Motor neuron (in vitro differentiated cells): ENCODE measurements at places on chromosomes 11 and 22. TPM values are rescaled to one million over a fixed set of nuclear protein-coding genes. Genes with fewer than 3 reads are reported as not detected.

DNA sequence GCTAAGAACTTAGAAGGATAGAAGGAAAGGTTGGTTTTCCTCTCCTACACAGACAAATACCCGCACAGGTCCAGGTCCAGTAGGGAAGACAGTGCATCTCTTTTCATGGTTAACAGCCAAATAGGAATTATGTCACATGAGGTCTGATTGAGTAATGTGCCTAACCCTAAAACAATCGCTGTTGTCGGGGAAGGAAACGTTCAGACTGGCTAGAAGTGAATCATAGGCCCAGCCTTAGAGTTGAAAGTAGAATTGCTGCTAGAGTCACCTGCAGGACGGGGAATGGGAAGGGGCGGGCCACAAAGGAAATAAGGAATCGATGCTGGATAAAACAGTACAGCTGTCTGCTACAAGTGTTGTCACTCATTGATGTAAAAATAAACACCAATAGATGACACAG, 12.4 kb upstream of the HTATIP2 start:
- no peak for ATAC-seq

GRCh38 chr11:64447831-64448598, 89.1 kb downstream of the RPS6KA4 start:
- ATAC-seq, result peak; percentile 7

KCNK7 gene
- total RNA-seq, result 0.27 TPM in 1 of 2 replicates, not detected in the other

- no peak for ATAC-seq
These were observed 134.9 kb upstream of the HSD17B12 start for GRCh38 chr11:43545610-43546009.

- no peak for ATAC-seq
These were observed 450 bp downstream of the MAP4K2 start for GRCh38 chr11:64802370-64803157.

OR51B5 gene
- 1.6 TPM in 1 of 2 replicates, not detected in the other for total RNA-seq

CCDC73 gene
- total RNA-seq, result 0.23 and 0.31 TPM in 2 replicates
